A549 treated with GW870086 at 1 μM for 4 hours (cell line): ENCODE measurements at places on chromosomes 7 and 10. TPM values are rescaled to one million over a fixed set of nuclear protein-coding genes. Genes with fewer than 3 reads are reported as not detected.

NRP1 gene
- total RNA-seq = 67.9 to 94.2 TPM (median 79.5 TPM) in 5 replicates

TDRD1 gene
- not detected in 5 replicates for total RNA-seq

EVX1 gene
- 0.09 to 0.27 TPM (median 0.11 TPM) in 5 replicates for total RNA-seq

SFRP4 gene
- total RNA-seq = 2.6 to 4.1 TPM (median 3.8 TPM) in 5 replicates

SPAG6 gene
- not detected in 5 replicates for total RNA-seq

TMEM178B gene
- 1.2 to 1.7 TPM (median 1.5 TPM) in 5 replicates for total RNA-seq

PKD2L1 gene
- total RNA-seq = 0.06 to 0.39 TPM (median 0.08 TPM) in 4 of 5 replicates, not detected in the other

CD36 gene
- 0.08 to 0.10 TPM in 2 of 5 replicates, not detected in the others for total RNA-seq

OR2A1 gene
- not detected in 5 replicates for total RNA-seq

TBX20 gene
- 1.2 to 2.7 TPM (median 2.3 TPM) in 5 replicates for total RNA-seq

KMT2E gene
- total RNA-seq = 12.7 to 19.4 TPM (median 17.6 TPM) in 5 replicates

STEAP1B gene
- total RNA-seq = 0.22 to 0.23 TPM (median 0.23 TPM) in 3 of 5 replicates, not detected in the others

ADRA2A gene
- 0.03 to 0.14 TPM (median 0.07 TPM) in 5 replicates for total RNA-seq

ZP3 gene
- total RNA-seq = 18.4 to 22.2 TPM (median 20.2 TPM) in 5 replicates

AOC1 gene
- total RNA-seq = not detected in 5 replicates

ARL4A gene
- total RNA-seq = 59.0 to 62.3 TPM (median 60.5 TPM) in 5 replicates

KIAA1549 gene
- total RNA-seq = 4.9 to 6.8 TPM (median 6.2 TPM) in 5 replicates

OR2AE1 gene
- not detected in 5 replicates for total RNA-seq

GLUD1 gene
- total RNA-seq = 82.5 to 102 TPM (median 96.3 TPM) in 5 replicates

UBE3C gene
- 56.2 to 74.9 TPM (median 67.4 TPM) in 5 replicates for total RNA-seq

CYP2C19 gene
- 0.05 TPM in 1 of 5 replicates, not detected in the others for total RNA-seq

IFIT1B gene
- total RNA-seq = not detected in 5 replicates

ASB13 gene
- total RNA-seq = 17.9 to 25.0 TPM (median 21.1 TPM) in 5 replicates

REEP3 gene
- total RNA-seq = 14.8 to 20.6 TPM (median 17.6 TPM) in 5 replicates
